Mucosa of descending colon (tissue), 3 donors: ENCODE measurements at places on chromosomes 6 and 20. TPM values are rescaled to one million over a fixed set of nuclear protein-coding genes. Genes with fewer than 3 reads are reported as not detected.

Gene DNMT3B
- 1.3 TPM for total RNA-seq

Gene CCR6
- total RNA-seq = 0.17 TPM

Gene SALL4
- total RNA-seq = not detected

Gene HMGN3
- 24.4 TPM for total RNA-seq

Gene AVP
- total RNA-seq = not detected

Gene SCUBE3
- total RNA-seq = 0.14 TPM

Gene SLC24A3
- total RNA-seq = 5.7 TPM

Gene HSPA12B
- total RNA-seq = 3.4 TPM

Gene CASS4
- 0.61 TPM for total RNA-seq

Gene KCNK16
- total RNA-seq = not detected

Gene HEY2
- total RNA-seq = 1.5 TPM

Gene SLC22A3
- total RNA-seq = 1.4 TPM

Gene BPIFB4
- not detected for total RNA-seq

Gene VIP
- total RNA-seq = 50.2 TPM

Gene CLPSL2
- total RNA-seq = not detected

Gene SYCP2L
- 0.12 TPM for total RNA-seq

Gene CPNE5
- total RNA-seq = 4.7 TPM

Gene SCP2D1
- total RNA-seq = not detected

Gene SAPCD1
- 9.6 TPM for total RNA-seq

Gene GTSF1L
- total RNA-seq = not detected

Gene COL21A1
- 0.35 TPM for total RNA-seq

Gene TMEM63B
- 108 TPM for total RNA-seq

Gene HCK
- total RNA-seq = 13.4 TPM

Gene TFAP2B
- not detected for total RNA-seq
